Camera-type eye (tissue), 1 donor: ENCODE measurements at places on chromosomes 4 and X. TPM values are rescaled to one million over a fixed set of nuclear protein-coding genes. Genes with fewer than 3 reads are reported as not detected.

Gene SH3RF1
- total RNA-seq: 18.5 TPM

Gene MAGIX
- total RNA-seq: 6.5 TPM

Gene HPGD
- 11.9 TPM for total RNA-seq

Gene GPR119
- total RNA-seq: not detected

Gene RNF128
- 0.38 TPM for total RNA-seq

Gene GAGE2A
- total RNA-seq: not detected

Gene CDKL5
- 25.5 TPM for total RNA-seq

Gene NCAPG
- total RNA-seq: 21.6 TPM

Gene IL2
- not detected for total RNA-seq

Gene CWH43
- total RNA-seq: 1.4 TPM

Gene DCAF4L1
- 0.16 TPM for total RNA-seq

Gene N4BP2
- total RNA-seq: 72.2 TPM

Gene IL15
- total RNA-seq: 2.4 TPM

Gene SMIM10
- total RNA-seq: 3.6 TPM

Gene EREG
- total RNA-seq: 0.27 TPM

Gene BCOR
- total RNA-seq: 110 TPM

Gene LINC00632
- 131 TPM for total RNA-seq

Gene PRDM5
- 57.6 TPM for total RNA-seq

Gene NAP1L5
- total RNA-seq: 24.5 TPM

Gene TLR10
- total RNA-seq: 0.71 TPM

Gene TLR8
- 0.49 TPM for total RNA-seq

Gene NEUROG2
- 8.2 TPM for total RNA-seq

Gene GRIA3
- total RNA-seq: 21.6 TPM

Gene RAB39B
- 12.3 TPM for total RNA-seq

Gene PCYT1B
- total RNA-seq: 30.8 TPM

Gene CCNA2
- total RNA-seq: 22.1 TPM

Gene ZNF827
- 34.6 TPM for total RNA-seq

Gene TRAM1L1
- total RNA-seq: 12.1 TPM

Gene ANOS1
- 49.4 TPM for total RNA-seq

Gene LNX1
- total RNA-seq: 12.3 TPM

Gene F8A3
- 3.1 TPM for total RNA-seq

Gene VEGFD
- 0.38 TPM for total RNA-seq

Gene GLOD5
- not detected for total RNA-seq

Gene MTCP1
- total RNA-seq: 0.66 TPM

Gene FDCSP
- total RNA-seq: not detected

Gene FGF13
- 42.1 TPM for total RNA-seq

Gene DCAF12L1
- 0.49 TPM for total RNA-seq

Gene SYN1
- 5.7 TPM for total RNA-seq

Gene ARAF
- 23.0 TPM for total RNA-seq

Gene G6PD
- total RNA-seq: 33.1 TPM

Gene PLRG1
- total RNA-seq: 78.3 TPM

Gene PLP1
- 123 TPM for total RNA-seq

Gene SLC10A4
- total RNA-seq: 3.1 TPM

Gene MAGEA12
- total RNA-seq: not detected

Gene ARR3
- 9.8 TPM for total RNA-seq

Gene PTPN13
- 248 TPM for total RNA-seq

Gene TRIM61
- total RNA-seq: 2.7 TPM

Gene YIPF7
- 0.44 TPM for total RNA-seq

Gene SPATA4
- 0.93 TPM for total RNA-seq

Gene USP17L22
- total RNA-seq: not detected

Gene FAM47E
- total RNA-seq: 6.7 TPM

Gene DCLK2
- total RNA-seq: 48.7 TPM

Gene SLITRK4
- total RNA-seq: 16.2 TPM

Gene AADAT
- 14.8 TPM for total RNA-seq
